ENCODE measurements at places on chromosomes 16 and 17. TPM values are rescaled to one million over a fixed set of nuclear protein-coding genes. Genes with fewer than 3 reads are reported as not detected.

GRCh38 chr16:4500272-4500671 is 24.1 kb downstream of the HMOX2 start:
- peak; percentile 89 for DNase-seq

Gene AURKB
- total RNA-seq: 19.0 TPM

GRCh38 chr17:29256735-29257466 is 10.2 kb downstream of the CRYBA1 start:
- no peak for DNase-seq

Gene RDM1
- total RNA-seq: 0.43 TPM

DNA sequence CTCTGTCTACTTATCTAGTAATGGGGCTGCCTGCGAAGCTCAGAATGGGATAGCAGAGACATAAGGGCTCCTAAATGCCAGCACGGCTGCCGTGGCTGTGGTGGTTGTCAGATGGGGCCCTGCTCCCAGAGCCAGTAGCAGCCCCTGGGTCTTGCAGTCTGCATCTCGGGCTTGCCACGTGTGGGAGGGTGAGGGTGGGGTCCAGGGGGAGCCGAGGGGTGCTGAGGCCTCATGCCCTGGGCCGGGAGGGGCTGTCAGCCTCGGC is 88.8 kb upstream of the GSE1 start:
- no peak for DNase-seq

DNA sequence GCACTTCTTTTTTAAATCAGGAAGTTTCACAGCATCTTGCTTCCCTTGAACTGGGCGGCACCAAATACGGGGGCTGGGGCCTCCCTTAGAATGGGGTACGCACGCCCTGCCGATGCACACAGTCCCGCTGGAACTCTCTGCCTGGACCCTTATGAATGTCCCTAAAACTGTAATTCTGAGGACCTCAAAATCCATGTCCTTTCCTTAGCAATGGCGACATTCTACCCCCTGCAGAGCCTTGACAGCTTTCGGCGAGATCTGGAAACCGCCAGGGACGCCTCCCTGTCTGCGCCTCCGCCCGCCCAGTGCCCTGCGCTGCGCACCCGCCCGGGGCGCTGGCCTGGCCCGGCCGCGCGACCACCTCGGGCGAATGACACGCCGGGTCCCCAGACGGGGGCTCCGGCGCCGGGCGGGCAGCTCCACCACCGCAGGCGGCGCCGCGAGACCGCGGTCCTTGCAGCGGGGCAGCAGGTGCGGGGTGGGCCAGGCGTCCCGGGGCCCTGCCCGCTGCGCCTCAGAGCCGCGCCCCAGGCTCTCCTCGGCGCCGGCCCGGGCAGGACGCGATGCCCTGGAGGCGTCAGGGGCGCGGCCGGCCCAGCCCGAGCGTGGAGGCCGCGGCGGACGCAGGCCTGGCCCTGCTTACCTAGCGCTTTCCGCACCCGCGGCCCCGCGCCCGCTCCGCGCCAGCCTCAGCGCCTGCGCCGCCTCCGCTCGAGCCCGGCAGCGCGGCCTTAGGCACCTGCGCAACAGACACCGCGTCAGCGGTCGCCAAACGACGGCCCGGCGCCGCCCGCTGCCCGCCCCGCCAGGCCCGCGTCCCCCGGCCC is 548 bp downstream of the HAGH start:
- peak; percentile 64 for DNase-seq

- no peak for DNase-seq
Observed at GRCh38 chr17:17535957-17536356, 39.8 kb upstream of the RASD1 start.

- no peak for DNase-seq
Observed at GRCh38 chr16:72905581-72905980, 142.3 kb downstream of the ZFHX3 start.

Gene TNFRSF17
- total RNA-seq: not detected

DNA sequence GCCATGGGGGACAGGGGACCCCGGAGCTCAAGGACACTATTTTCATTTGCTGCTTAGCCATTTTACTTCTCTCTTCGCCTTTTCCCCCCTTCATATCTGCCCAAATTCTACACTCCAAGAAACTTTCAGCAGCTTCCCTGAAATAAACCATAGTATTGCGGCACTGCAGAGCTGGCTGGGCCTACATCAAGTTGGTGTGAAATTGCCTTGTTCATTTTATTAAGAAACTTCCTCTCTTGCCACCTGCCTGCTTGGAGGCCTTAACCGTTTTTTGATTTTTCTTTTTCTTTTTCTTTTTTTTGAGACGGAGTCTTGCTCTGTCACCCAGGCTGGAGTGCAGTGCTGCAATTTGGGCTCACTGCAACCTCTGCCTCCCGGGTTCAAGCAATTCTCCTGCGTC is 7.4 kb upstream of the CPNE2 start:
- no peak for DNase-seq

Gene STH
- not detected for total RNA-seq
